RPMI7951 (cell line): ENCODE measurements at places on chromosomes 16 and 17. TPM values are rescaled to one million over a fixed set of nuclear protein-coding genes. Genes with fewer than 3 reads are reported as not detected.

STAC2 gene
- 0.10 and 0.12 TPM in 2 replicates for total RNA-seq

CD300LB gene
- total RNA-seq, result not detected in 2 replicates

ZCCHC14 gene
- total RNA-seq, result 6.5 and 7.6 TPM in 2 replicates

GNPTG gene
- 27.8 and 42.1 TPM in 2 replicates for total RNA-seq

SDR42E2 gene
- total RNA-seq, result not detected in 2 replicates

- DNase-seq, result peak; percentile 26
Measured at GRCh38 chr16:12881740-12882139, 19.7 kb upstream of the SHISA9 start.

DNA sequence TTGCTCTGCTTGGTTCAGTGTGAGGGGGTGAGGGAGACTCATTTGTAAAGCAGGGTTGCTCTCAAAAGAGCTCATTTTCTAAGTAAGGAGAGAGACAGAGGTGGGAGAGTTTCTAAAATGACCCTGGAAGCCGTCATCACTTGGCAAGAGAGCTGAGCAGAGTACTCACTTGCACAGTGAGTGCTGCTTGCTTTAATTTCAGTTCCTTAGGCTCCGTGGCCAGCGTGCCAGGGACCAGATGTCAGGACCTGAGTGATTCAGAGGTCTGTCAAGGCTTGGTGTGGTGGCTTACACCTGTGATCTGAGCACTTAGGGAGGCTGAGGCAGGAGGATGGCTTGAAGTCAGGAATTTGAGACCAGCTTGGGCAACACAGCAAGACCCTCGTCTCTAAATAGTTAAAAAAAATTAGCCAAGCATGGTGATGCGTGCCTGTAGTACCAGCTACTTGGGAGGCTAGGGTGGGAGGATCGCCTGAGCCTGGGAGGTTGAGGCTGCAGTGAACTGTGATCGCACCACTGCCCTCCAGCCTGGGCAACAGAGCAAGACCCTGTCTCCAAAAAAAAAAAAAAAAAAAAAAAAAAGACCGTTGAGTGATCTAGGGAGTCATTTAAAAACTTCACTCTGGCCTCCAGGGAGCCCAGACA, 10.7 kb downstream of the ZNF205 start:
- peak; percentile 16 for DNase-seq

DNA sequence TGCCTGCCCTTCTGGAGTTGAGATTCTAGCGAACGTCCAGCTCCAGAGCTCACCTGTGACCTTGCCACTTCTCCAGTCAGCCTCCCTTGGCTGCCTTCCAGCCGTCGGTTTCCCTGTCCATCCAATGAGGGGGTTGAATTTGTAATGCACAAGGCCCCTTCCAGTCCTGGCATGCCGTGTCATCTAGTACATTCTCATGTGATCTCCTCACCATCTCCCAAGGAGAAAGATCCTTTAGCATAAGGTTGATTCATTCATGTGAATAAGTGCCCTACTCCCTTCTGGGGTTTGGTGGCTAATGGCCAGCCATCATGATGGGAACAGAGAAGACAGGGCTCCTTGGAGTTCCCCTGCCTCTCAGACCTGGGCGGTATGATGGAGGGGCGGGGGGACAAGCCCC, 18.9 kb upstream of the ABCC3 start:
- no peak for DNase-seq

DNA sequence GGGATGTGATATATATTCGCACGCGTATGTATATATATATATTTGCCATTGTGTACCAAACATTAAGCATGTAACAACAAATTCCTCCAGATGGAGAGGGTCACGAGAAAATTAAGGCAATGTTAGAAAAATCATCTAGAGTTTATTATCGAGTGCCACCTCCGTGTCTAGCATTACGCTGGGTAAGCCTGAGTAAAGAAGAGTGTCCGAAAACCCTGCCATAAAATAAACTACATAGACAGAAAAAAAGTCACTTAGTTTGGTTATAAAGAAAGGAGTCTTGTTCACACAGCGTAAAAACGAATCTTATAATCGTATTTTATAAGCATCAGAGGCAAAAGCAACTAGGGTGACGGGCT, 644 bp upstream of the RHOT1 start:
- DNase-seq, result no peak

DNA sequence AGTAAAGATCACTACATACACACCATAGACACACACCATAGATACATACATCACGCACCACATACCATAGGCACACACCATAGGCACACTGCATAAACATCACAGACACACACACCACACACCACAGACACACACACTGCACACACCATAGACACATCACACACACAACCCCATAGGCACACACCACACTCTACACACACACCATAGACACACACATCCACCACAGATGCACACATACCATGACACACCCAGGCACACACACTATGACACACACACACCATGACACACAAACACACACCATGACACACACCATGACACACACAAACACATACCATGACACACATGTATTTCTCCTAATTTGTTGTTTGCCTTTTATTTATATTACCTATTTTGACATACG, 14.1 kb downstream of the TBC1D16 start:
- no peak for DNase-seq

GRCh38 chr17:45038728-45039634, 12.5 kb downstream of the DCAKD start:
- DNase-seq, result no peak
